Urothelium cell line (cell line): ENCODE measurements at places on chromosomes 13 and 19.

GRCh38 chr19:35476149-35476548 lies 14.1 kb downstream of the KRTDAP start:
- DNase-seq: no peak

DNA sequence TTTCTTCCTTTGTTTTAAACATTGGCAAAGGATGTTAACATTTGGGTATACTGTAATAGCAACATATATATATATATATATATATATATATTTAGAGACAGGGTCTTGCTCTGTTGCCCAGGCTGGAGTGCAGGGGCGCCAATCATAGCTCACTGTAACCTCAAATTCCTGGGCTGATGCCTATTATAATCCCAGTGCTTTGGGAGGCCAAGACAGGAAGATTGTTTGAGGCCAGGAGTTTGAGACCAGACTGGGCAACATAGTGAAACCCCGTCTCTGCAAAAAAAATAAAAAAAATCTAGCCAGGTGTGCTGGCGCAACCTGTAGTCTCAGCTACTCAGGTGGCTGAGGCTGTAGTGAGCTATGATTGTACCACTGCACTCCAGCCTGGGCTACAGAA lies 5.4 kb downstream of the BLVRB start:
- no peak for DNase-seq

DNA sequence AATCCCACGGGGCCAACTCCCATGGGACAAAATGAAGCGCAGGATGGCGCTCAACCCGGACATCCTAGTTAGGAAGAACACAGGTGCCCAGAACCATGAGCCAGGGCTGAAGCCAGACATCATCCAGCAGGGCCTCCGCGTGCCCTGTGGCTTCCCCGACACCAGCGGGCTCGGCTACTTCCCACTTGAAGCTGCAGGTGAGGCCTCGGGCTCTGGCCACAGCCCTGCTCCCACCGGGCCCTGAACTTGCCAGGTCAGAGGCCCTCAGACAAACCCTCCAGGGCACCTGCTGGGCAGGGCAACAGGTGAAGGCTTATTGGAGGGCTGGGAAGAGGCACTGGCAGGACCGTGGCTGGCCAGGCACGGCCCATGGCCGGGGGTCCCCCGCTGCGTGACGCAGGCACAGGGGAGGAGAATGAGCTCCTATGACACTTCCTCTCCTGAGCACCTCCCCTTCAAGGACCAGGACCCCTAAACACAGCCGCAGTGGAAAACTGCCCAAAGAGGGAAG lies 117.7 kb downstream of the STK24 start:
- no peak for DNase-seq

GRCh38 chr19:41377977-41378709 lies 1.8 kb downstream of the TMEM91 start:
- DNase-seq: no peak

GRCh38 chr13:113403255-113404104 lies 39.5 kb upstream of the GRTP1 start:
- DNase-seq: no peak

- DNase-seq: peak; percentile 47
These were observed 416 bp upstream of the DOCK9 start for GRCh38 chr13:98978280-98978679.

DNA sequence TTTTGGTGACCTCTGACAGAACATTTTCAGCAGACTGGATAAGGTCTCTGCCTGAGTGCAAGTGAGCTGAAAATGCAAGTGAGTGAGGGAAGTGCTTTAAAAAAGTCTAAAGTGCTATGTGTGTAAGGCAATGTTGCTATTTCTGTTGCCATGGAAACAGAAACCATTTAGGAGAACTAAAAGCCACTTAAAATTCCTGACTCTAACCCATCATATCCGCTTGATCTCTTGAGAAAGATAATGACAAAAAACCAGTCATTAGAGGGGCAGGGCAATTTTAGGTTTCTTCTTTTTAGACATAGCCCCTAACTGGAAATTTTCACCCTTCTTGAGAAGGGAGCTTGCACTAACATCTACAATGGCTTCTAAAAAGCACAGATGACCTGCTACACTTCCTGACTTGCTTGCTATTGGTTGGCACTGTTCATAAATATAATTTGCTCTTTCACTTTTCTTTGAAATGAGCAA lies at the start of gene CYSLTR2:
CYSLTR2 (plus strand) TSS at position 458 of the 468 bp plus-strand sequence. CDS start 52,889 bp downstream, outside the sequence.
- no peak for DNase-seq

GRCh38 chr19:11574689-11575088 lies 2.8 kb downstream of the ACP5 start:
- no peak for DNase-seq

DNA sequence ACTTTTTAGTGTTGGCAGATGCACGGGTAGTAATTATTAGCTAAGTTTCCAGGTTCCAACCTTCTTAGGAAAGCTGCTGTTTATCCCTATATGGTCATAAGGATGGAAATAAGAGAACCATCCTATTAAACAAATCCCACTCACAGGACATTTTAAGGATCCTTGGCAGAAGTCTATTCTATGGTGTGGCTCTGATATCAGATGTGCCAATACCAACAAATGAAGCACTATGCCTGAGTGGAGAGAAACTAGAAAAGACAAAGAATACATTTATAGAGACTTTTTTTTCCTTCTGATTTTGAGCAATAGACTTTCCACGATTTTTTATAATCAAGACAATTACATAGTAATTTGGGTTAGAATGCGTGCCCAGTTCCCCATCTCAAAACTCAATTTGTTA lies 12.6 kb downstream of the PCDH17 start:
- no peak for DNase-seq

DNA sequence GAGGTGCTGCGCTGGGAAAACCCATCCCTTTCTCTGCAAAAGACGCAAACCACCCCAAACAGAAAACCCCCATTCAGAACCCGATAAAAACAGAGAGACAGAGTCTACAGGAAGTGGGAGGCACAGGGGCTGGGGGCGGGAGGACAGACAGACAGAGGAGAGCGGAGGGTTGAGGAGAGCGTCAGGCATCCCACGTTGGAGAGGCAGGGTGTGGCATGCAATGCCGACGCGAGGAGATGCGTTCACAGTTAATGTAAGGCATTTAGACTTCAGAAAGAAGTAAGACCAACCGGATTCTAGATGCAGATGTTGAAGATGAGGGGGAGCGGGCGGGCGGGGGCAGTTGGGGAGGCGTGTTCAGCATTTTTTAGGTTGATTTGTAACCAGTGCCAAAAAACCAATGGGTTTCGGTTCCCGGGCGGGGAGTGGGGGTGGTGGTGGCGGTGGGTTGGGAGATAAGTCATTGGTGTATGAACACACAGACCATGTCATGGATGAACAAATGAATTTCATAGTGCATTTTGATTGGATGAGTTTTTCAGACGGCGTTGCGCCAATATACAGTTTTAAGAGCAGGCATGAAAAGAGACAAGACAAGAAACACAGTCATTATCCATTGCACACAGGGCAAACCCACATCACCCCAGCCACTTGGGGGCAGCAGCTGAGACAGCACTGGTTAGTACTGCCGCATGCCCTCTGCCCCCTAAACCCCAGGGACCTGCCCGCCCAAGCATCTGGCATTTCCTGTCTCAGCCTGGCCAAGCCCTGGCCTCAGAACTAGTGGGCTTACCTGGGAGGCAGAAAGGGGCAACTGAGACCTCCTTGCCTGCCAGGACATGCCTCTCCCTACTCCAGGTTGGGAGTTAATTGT lies 91.3 kb downstream of the IER2 start:
- no peak for DNase-seq

- DNase-seq: no peak
These were observed 6.8 kb downstream of the CYSLTR2 start for GRCh38 chr13:48660361-48661076.

DNA sequence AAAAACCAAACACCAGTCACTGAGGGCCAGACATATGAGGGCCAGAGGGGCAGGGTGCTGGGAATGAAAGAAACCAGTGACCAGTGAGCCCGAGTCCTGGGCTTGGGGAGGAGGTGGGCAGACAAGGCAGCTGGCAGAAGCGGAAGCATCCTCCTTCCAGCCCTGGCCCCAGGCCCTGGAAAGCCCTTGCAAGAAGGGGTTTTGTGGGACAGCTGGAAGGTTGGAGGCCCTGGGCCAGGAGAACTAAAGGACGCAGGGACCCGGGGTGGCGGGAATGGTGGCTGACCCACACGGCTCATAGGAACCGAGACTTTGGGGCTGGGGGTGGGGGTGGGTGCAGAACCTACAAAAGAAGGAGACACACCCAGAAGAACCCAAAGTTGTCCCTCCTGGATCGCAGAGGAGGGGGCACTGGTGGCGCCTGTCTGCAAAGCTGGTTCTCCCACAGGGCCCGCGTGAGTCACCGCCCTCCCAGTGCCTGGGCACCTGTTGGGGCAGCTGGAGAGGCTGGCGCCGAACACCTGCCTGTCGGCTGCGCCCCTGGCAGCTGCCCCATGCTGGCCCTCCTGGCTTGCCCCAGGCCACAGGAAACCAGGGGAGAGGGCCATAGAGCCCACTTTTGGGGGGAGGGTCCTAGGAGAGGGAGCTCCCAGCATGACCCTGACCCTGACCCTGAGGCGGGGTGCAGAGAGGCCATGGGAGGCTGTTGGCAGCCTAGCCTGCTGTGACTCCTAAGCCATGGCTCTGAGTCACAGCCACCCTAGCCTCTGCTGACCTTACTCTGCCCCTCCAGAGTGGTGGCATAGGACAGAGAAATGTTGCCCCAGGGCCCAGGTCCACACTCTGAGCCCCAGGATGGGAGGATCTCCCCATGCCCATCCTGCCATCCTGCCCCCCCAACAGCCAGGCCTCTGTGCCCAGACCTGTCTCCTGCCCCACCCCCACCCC lies 802 bp downstream of the DMPK start:
- peak; percentile 34 for DNase-seq

- DNase-seq: no peak
These were observed 12.0 kb downstream of the B3GNT8 start for GRCh38 chr19:41415154-41415571.

DNA sequence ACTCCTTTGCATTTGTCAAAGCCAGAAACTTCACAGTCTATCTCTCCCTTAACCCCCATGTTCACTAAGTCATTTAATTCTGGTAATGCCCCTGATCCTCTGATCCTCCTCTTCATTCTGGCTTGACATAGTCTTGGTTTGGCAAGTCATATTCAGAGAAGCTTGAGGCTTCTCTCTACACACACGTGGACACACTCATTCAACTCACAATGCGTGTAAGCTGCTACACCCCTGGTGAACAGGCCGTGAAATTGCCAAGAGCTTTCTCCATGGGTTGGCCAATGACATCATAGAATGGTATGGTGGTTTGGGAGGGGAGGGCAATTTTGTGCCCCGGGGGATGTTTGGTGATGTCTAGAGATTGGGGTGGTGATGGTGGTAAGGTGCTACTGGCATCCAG lies 47.9 kb upstream of the FLT1 start:
- no peak for DNase-seq

GRCh38 chr13:111253365-111253872 lies 67.0 kb upstream of the TEX29 start:
- no peak for DNase-seq

- no peak for DNase-seq
These were observed 1194.0 kb downstream of the PCDH9 start for GRCh38 chr13:66036024-66036614.

- no peak for DNase-seq
These were observed 11.8 kb downstream of the SLC25A30 start for GRCh38 chr13:45406421-45406820.

DNA sequence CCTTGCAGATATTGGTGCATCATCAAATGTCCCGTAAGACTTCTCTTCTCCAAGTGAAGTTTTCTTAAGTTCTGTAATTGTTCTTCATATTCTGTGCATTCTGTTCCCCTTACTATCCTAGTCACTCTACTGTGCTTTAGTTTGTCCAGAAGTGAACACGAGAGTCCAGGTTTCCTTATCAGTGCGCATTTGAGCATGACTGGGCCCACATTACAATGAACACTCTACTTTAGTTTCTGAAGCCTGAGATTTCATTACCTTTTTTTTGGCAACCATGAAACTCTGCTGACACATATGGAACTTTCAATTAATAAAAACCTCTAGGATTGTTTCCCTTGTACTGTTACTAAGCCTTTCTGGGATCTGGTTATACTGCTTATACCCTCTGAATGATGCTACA lies 270.0 kb downstream of the KCNRG start:
- no peak for DNase-seq

- no peak for DNase-seq
These were observed 5.7 kb downstream of the MIDN start for GRCh38 chr19:1254081-1254527.

DNA sequence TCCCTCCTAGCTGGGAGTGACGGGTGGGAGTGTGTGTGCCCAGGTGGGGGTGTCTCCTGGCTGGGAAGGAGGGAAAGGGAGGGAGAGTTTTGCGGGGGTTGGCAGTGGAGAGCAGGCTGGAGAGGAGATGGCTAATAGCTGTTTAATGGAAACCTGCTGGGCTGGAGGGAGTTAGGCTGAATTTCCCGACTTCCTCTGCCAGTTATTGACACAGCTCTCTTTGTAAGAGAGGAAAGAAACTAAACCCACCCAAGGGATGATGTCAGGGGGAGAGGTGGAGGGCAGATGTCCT lies 10.2 kb upstream of the ILF3 start:
- no peak for DNase-seq

- peak; percentile 37 for DNase-seq
These were observed 45.8 kb upstream of the RGCC start for GRCh38 chr13:41411522-41411921.

GRCh38 chr13:33310245-33311038 lies 24.9 kb upstream of the STARD13 start:
- DNase-seq: no peak

DNA sequence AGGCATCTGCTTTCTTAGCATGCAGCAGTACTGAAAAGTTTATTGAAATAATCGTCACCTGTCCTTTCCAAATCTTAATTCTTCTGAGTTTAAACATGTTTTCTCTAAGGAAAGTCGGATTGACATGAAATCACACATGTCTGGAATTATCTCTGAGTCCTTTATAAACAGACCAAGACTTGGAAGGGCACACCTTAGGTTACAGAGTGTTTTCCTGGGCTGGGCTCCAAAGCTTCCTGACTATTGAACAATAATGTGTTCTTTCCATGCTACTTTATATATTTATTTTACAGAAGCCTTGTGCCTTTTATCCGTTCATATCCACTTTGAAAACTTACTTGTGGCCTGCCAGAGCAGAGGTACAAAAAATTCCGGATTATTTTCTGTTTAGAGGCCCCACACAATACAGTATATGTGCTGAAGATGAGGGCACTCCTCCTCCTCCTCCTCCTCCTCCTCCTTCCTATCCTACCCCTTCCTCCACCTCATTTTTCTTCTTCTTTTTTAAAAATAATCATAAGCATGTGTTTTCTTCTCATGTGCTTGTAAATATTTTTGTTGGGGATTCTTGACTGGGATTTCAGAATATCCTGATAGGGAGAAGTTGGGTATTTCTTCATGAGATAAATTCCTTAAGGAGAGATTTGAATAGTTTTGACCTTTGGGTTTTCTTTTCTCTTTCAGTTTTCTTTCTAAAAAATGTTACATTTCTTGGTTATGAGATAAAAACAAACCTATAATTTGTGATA lies 52.3 kb downstream of the LRCH1 start:
- no peak for DNase-seq

DNA sequence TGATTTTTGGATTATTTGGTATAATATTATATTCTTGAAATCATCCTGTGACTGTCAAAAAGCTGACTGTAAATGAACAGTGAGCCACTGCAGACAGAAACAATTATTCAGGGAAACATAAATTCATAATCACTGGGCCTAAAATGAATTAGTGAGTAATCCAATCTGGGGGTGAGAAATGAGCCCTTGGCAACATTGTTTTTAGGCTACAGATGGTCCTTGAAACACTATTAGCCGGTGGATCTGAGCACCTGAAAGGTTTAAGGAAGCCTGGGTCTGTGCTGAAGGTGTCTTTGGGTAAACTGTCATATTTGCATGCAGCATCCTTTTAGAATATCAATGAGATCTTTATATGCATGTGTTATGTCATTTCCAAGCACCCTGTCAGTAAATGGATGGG lies 290.7 kb downstream of the ATP8A2 start:
- no peak for DNase-seq

GRCh38 chr13:46160471-46161066 lies 21.4 kb downstream of the LCP1 start:
- peak; percentile 39 for DNase-seq
